Tongue (tissue), 3 donors: ENCODE measurements at places on chromosomes 12 and 14. TPM values are rescaled to one million over a fixed set of nuclear protein-coding genes. Genes with fewer than 3 reads are reported as not detected.

Gene NEDD8
- total RNA-seq = 77.0 TPM

Gene PXN
- 59.2 TPM for total RNA-seq

Gene NOS1
- total RNA-seq = 21.2 TPM

GRCh38 chr12:108622421-108622820 lies 11.3 kb downstream of the SELPLG start:
- DNase-seq = no peak
